CD4-positive, alpha-beta T cell treated with Interleukin-17A for 1 hour (primary cell): ENCODE measurements at places on chromosomes 7 and 10.

- DNase-seq, result no peak
Measured at GRCh38 chr7:99394188-99394502, 14.3 kb downstream of the PDAP1 start.

DNA sequence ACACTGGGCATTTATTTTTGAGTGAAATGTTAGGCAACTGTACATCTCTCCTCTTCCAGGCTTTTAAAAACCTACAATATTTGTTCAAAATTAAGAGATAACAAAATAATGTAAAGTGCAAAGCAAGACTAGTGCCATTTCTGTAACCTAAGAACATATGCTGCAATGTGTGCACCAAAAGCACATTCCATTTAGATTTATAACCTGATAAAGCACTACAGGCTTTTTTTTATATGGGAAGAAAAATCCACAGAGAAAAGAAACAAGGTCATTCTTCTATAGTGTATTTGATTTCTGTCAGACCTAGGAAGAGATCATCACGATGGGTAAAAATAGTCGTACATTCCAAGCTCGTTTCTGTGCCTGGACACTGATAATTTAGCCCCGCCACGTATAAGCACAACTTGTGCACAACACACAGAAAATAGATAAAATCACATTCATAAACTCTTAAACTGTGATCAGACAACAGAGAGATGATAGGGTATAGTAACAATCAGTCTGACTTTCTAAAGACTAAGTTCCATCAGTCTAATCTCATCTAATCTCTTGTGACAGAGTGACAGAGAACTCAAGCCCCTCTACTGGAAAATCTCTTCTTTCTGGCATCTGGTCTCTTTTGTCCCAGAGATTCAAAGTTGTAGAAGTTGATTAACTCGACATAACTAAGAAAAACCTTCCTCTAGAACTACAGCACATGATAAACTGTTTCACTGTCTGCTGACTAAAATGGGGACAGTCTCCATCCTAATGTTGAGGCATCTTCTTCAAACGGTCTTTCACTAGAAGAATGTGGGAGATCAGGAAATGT is 6.7 kb downstream of the LAMB1 start:
- DNase-seq, result no peak

DNA sequence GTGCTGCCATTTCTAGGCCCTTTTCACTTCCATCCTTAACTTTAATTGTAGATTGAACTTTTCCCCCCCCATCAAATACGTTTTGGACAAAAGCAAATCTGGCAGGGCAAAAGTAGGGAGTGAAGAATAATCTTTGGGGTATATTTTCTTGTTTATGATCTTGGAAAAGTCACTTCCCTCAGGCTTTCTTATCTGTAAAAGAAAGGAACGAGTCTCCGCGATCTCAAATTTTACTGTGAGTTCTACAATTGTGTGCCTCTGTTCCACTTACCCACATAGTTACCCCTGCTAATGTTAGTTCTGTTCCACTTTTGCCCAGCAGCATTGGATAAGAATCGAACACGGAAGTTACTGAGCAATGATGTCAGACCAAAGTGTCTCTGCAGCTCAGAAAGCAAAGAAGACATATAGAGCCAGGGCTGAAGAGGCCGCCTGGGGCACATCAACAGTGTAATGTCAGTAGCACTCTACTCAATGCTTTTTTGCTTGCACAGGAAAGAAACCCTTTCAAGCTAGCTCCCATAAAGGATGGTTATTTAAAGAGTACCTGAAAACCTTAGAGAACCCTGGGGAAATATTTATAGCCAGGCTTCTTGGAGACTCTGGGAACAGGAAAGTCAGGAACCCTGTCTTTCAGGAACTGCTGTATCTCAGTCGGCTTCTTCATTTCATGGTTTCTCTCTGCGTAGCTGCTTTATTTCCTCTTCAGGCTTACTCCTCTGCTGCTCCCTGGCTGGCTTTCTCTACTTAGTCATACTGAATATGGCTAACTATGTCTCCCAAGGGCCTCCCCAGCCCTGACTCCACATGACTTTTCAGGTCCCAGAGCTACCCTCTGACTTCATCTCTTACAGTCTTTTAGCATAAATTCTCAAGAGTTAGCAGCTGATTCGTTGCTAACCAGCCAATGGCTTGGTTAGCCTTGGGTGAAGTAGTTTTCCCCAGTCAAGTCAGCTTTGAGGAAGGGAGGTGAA is 123.7 kb upstream of the FAM3C start:
- no peak for DNase-seq

GRCh38 chr10:72233621-72234020 is 17.5 kb upstream of the ASCC1 start:
- no peak for DNase-seq

DNA sequence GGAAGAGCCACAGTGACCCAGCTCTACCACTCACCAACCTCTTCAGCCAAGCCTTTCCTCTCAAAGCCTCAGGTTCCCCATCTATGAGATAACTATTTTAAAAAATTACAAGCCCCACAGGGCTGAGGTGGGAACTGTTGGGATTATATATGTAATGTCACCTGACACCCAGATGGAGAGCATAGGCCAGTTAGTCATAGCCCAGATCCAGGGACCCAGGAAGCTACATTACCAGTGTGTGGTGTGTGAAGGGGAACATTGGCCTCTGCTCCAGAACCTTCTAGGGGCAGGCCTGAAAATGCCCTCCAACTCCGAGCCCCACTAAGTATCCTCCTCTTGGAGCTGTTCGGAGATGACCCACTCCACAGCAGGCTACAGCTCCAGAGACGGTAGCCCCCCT is 162.4 kb downstream of the NRF1 start:
- no peak for DNase-seq

GRCh38 chr10:33345236-33345635 is 10.8 kb upstream of the NRP1 start:
- no peak for DNase-seq

DNA sequence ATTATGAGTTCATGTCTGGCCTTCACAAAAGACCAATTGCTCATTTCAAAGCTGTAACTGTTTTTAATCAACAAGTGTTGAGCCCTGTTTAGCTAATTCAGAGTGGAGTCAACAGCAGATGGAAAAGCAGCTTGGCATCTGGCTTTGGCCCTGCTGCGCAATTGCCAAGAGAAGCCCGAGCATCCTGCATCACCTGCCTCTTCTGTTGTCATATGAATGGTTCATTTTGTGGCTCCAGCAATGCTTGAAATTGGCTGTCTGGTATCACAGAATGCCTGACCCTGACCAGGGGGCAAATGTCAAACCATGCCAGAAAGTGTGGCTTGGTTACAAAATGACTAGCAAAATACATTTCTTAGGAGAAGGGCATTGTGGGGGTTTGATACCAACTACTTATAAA is 296.5 kb upstream of the PHF14 start:
- DNase-seq, result no peak

- DNase-seq, result no peak
Measured at GRCh38 chr10:117348236-117348635, 27.0 kb downstream of the PDZD8 start.

- no peak for DNase-seq
Measured at GRCh38 chr7:105887569-105888189, 11.3 kb upstream of the ATXN7L1 start.

DNA sequence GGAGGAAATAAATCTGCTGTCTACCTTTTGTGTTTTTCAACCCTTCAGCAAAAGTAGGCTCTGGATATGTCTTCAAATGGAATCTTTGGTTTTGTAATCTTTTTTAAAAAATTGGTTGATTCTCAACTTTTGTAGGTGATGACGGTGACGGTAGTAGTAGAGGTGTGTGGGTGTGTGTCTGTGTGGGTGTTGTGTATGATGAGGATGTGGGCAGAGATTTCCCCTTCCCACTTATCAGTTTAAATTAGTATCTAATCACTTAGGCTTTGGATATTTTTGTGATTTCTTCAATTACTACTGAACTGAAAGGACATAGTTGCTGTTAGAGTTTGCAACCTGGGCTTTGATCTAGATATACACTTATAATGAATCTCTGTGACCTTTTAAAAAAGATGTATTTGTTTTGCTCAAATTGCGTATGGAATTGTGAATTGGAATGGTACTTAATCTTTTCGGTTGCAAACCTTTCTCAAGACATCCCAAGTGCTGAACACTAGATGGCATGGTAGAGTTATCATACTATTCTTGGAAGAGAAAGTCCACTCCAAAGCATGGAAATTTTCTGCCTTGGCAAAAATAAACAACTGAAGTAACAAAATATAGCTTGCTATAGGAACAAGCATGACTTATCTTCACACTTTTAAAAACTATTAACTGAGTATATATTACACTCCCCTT is 51.9 kb upstream of the A1CF start:
- no peak for DNase-seq

- no peak for DNase-seq
Measured at GRCh38 chr10:73941300-73941699, 30.4 kb downstream of the PLAU start.

- no peak for DNase-seq
Measured at GRCh38 chr7:151725844-151726651, 150.9 kb downstream of the PRKAG2 start.

DNA sequence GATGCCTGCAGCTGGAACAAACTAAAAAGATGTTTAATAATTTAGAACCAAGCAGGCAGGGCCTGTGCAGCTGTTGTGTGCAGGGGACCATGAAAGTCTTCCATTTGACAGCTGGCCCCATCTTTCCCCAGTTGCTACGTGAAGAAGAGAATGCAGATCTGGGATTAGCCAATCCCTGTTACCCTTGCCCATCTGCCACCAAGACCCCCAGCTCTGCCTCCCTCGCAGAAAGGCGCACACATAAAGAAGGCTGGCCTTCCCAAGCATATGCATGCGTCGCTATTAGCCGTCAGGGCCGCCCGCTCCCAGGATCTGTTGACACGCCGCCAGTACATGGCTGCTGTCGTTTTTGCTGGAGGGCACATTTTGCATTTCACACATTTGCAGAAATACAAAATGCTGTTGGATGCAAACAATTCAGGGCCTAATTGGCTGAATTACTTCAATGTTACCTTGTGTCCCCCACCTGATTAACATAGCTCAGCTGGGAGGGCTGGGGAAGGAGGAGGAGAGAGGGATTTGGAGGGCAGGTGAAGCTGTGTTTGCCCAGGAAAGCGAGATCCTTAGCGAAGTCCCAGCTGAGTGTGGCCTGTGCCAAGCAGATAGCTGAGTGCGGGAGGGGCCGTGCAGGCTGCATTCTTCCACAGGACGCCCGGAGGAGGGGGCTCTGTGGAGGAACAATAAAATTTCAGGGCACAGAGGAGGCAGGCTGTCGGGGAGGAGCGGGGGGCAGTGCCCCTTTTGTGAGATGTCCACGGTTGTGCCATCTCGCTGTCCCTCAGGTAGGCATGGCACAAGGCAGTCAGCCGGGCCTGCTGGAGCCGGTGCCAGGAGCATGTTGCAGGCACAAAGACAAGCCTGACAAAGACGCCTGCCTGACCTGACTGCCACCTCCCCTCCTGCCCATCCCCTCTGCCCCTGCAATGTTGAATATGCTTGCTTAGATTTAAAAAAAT is 443.0 kb upstream of the MKI67 start:
- DNase-seq, result no peak

DNA sequence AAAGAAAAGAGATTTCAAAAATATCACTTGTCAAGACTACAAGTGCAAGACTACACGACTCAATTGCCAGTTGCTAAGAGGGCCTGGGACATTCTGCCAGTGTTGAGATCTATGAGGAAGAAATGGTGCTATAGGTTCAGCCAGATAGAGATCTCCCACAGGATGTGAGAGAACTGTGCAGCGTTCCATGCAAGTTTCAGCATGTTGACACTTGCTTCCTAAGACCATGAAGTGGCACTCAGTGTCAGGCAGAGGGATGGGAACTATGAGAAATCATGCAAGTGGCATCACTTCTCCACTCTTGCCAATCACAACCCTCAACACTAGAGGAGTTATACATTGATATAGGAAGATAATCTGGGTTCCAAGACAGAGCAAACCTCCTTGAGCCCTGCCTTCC is 210.3 kb downstream of the CHRM2 start:
- DNase-seq, result no peak

DNA sequence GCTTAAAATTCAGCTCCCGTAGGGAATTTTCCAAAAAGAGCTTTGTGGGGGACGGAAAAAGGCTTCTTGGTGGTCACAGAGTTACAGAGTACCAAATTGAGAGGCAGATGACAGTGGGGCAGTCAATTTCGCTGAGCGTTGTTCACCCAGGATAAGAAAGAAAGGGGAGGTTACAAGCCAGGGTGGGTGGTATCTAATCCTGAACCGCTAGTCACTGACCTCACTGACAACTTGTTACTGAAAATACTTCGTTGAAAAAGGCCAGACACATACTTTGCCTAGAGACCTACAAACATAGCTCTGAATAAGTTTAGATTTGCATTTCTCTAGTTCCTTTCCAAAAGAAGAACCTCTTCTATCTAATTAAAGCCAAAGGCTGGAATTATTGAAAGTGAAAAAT is at the start of gene CTNNA3:
CTNNA3 (minus strand) TSS at position 167 of the 400 bp plus-strand sequence.
- DNase-seq, result no peak

DNA sequence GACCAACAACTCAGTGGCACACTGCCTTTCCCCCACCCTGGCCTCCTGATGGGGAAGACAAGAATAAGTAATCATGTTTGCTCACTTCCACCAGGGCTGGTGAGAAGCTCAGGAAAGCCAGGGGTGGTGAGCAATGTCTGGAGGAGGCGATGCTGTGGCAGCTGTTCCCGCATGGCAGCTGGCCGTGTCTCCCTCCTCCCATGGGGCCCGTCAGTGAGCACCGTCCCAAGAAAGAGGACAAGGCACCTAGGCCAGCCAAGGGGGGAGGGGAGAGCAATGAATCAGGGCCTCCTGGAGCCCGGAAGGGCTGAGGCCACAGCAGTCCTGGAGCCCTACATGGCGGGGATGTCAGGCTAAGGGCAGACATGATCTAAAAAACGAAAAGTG is 69.2 kb upstream of the INSIG1 start:
- DNase-seq, result no peak

DNA sequence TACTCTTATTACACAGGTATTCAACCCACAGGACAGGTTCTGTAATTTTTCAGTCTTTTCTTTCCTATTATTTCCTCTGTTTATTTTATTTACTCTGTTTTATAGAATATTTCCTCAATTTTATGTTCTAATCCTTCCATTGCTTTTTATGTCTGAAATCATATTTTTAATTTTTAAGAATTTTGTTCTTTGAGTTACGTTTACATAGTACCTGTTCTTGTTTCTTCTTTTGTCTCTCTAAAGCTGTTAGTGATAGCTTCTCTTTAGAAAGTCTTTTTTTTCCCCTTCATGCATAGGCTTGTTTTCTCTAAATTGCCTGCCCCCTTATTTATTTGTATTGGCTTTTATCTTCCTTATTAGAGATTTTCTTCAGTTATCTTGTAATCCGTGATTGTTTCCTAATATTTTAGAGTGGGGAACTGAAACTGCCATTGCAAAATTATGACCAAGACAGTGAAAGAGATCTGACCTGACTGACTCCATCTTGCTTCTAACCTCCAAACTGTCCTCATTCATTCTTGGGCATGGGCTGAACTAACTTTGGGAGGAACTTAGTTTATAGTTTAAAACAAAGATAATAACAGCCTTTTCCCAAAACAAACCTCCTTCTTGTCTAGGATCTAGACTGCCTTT is 187.6 kb downstream of the PFKFB3 start:
- DNase-seq, result no peak

- DNase-seq, result no peak
Measured at GRCh38 chr7:112160130-112160770, 45.9 kb downstream of the DOCK4 start.

GRCh38 chr7:16851829-16852228 is 30.0 kb downstream of the AGR3 start:
- peak; percentile 4 for DNase-seq

- no peak for DNase-seq
Measured at GRCh38 chr10:73786512-73786885, 1.1 kb downstream of the ZSWIM8 start.

GRCh38 chr10:15262036-15262713 is 93.7 kb upstream of the NMT2 start:
- no peak for DNase-seq
